ENCODE measurements at places on chromosomes 3 and 15.

DNA sequence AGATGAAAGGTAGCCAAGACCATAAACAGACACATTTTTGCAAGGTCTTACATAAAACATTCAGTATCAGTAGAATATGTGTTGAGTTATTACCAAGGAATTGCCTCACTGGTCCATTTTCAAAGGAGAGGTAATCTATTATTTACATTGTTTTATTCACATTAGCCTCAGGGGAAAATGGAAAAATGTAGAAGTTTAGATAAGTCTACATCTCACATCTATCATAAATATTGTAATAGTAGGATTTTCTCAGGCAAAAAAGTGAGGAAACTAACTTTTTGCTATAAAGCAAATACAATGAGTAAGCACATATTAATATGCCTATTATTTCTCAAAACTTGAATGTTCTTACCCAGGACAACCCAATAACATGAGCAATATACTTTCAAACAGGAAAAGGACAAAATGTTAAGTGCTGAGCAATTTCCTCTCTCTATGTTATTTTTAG, 184.6 kb upstream of the AGTR1 start:
- no peak for DNase-seq

- no peak for DNase-seq
Measured at GRCh38 chr3:13277196-13277813, 142.8 kb downstream of the NUP210 start.

GRCh38 chr3:134378384-134378783, 4.1 kb upstream of the AMOTL2 start:
- no peak for DNase-seq

GRCh38 chr15:101048176-101048575, 129.0 kb downstream of the LRRK1 start:
- DNase-seq = no peak

GRCh38 chr15:76075046-76075445, 15.3 kb downstream of the TMEM266 start:
- no peak for DNase-seq

GRCh38 chr3:71641674-71642073, 58.1 kb upstream of the FOXP1 start:
- DNase-seq = no peak

DNA sequence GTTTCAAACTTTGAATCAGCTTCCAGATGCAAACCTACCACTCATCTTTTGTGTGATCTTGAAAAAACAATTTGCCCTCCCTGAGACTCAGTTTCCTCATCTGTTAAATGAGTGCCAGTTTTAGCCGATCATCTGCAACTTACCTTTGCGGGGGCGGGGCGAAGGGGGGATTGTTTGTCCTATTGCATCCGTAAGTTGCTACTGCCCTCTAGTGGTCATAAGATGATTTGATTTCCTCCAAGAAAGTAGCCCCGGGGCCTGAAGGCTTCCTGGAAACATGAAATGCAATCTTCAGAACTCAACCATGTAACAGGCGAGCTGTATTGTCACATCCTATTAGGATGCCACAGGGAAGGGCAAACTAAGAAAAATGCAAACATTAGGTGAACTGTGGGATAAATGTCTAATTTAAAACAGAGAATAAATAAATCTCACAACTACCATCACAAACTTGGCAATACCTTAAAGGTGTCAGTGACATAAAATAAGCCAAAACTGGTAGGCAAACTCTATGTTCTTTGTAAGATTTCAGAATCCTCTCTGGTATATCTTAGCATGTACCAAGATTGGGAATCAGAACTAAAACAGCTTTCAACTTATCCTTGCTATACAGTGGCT, 63.5 kb upstream of the CLDN18 start:
- no peak for DNase-seq

GRCh38 chr3:172036541-172037215, 2.7 kb upstream of the FNDC3B start:
- no peak for DNase-seq

DNA sequence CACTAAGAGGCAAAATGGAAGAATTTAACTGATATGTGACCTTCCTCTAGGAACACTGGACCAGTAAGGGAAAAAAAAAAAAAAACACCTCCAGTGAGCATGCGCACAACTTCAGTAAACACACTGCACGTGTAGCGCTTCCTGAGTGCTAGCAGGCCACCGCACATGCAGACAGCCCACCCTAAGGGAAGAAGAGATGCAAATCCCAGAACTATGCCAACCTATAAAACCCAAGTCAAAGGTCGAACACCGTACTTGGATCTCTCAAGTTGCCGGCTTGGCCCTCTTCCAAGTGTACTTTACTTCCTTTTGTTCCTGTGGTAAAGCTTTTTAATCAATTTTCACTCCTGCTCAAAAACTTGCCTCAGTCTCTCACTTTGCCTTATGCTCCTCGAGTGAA, 64.5 kb upstream of the CADPS start:
- DNase-seq = no peak

DNA sequence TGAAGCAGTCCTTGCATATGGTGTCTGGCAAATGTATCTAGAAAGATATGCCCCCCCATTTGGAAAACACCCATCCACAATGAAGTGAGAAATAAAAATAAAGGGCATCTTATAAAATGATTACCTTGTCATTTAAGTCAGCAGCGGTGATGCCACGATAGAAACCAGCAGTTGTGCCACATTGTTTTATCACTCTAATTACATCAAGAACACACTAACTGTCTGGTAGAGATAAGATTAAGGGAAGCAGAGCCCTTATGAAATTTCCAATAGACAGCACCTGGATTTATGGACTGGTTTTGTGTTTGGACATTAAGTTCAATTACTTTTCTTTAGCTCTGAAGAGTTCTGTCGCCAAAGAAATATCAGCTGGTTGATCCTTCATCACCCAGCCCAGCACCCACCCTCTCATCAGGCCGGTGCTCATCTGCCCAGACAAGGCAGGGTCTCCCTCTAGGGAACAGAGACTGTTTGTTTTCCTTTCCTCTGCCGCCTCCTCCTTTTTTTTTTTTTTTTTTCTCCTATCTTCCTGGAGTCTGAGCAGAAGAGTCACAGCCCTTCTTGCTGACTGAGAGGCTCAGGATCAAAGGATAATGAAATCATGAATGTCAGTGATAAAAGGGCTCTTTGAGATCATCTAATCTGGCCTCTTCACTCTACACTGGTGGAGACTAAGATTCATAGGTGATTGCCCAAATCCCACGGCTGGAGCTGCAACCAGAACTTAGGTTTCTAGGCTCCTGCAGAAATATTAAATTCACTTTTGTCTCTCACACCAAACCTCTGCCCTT, 464.1 kb downstream of the NTRK3 start:
- DNase-seq = no peak

- DNase-seq = peak; percentile 34
Measured at GRCh38 chr3:50519471-50520089, 16.1 kb upstream of the CACNA2D2 start.

GRCh38 chr3:38210141-38210757, 44.9 kb downstream of the OXSR1 start:
- no peak for DNase-seq

GRCh38 chr3:149462581-149463011, 11.9 kb upstream of the TM4SF4 start:
- no peak for DNase-seq

- DNase-seq = no peak
Measured at GRCh38 chr15:62712455-62712839, 330.1 kb upstream of the TPM1 start.

DNA sequence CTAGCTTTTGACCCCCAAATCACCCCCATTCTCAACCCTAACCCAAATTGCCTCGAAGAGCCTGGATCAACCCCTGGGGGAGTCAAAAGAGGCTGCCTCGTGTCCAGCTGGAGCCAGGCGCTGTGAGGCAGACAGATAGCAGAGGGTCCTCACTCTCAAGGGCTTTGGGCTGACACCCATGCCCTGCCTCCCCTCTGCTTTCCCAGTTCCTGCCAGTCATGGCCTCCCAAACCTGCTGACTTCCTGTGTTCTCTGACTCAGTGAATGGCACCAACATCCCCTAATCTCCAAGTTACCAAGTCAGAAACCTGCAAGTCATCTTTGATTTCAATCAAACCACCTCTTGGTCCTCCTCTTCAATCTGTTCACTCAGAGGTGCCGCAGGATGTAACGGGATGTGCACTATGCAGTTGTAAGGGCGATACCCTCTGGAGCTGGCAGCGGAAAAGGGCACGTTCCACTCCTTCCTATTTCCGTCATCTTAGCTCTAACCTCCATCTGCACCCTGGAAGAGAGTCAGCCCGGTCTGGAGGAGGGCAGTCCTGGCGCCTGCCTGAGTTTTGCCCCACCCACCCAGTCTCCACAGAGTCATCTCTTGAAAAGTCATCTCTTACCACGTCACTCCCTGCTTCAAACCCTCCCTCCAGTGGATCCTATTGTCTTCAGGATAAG, 52.4 kb upstream of the FAM174B start:
- no peak for DNase-seq

- no peak for DNase-seq
Measured at GRCh38 chr3:193148688-193149473, 92.1 kb upstream of the PLAAT1 start.

DNA sequence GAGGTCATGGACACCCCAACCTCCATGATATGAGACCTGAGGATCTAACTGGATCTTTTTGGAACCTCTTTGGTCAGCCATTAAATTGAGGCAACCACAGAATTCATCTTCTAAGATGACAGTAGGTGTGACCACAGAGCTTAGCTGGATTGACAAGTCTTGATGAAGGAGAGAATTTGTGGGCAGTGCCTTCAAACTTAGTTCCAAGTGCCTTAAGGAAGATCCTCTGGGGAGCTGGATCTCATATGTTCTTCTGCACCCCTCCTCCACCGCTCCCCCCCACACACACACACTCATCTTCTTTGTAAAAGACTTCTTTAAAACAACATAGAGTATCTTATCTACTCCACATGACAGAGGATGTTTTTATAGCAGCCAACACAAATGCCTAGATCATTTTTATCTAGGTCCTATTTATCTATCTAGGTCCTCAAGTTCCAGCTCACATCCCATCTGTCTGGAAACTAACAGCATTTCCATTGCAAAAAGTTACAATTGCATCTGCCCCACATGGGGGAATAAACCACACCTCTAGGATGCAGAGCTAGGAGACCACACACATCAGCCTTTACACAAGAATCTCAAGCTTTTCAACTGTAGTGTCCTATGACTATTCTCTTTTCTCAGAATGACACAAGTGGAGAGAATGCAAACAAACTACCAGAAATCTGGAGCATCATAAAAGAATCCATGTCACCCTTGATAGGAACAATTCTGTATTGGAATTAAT, 37.4 kb downstream of the WWTR1 start:
- no peak for DNase-seq

GRCh38 chr15:57479005-57479404, 102.7 kb downstream of the CGNL1 start:
- no peak for DNase-seq

DNA sequence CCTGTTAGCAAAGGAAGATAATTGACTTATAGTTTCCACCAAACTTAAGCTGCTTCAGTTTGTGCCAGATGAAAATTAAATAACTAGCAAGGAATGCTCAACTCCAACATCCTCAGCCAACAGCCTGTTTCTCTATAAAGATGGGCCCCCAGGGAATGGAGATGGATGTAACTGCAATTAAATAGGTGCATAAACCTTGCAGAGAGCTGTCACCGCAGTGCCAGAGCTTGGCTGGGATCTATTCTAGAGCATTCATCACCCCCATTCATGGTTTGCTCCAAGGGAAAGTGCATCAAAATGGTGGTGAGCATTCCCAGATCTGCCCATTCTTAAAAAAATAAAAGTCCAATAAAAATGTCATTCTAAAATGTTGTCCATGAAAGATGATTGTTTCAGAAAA, 19.7 kb upstream of the RORA start:
- DNase-seq = no peak

Measured in activated naive CD4-positive, alpha-beta T cell (primary cell).